ENCODE measurements at places on chromosomes 6 and 20.

- DNase-seq, result peak; percentile 40
These were observed 19.3 kb upstream of the RNGTT start for GRCh38 chr6:88982720-88983119.

GRCh38 chr6:53691667-53692133 is 26.1 kb upstream of the KLHL31 start:
- no peak for DNase-seq

DNA sequence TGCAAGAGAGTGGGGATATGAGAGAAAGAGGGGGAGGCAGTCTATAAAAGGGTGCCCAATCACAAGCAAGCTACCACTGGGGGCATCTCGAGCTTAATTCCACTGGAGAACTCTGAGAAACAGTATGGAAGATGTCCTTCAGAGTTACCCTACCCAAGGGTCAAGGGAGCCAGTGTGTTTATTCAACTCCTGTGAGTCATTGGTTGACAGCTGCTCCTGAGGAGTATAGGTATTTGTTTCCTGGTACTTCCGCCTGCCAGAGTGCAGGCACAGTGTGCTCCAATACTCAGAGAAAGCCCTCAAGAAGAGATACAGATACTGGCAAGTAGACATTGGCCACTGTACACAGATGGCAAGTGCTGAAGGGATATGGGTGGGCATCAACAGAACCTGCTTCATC is 49.5 kb downstream of the ARHGAP40 start:
- no peak for DNase-seq

- no peak for DNase-seq
These were observed 16.7 kb upstream of the MAPRE1 start for GRCh38 chr20:32803092-32803491.

DNA sequence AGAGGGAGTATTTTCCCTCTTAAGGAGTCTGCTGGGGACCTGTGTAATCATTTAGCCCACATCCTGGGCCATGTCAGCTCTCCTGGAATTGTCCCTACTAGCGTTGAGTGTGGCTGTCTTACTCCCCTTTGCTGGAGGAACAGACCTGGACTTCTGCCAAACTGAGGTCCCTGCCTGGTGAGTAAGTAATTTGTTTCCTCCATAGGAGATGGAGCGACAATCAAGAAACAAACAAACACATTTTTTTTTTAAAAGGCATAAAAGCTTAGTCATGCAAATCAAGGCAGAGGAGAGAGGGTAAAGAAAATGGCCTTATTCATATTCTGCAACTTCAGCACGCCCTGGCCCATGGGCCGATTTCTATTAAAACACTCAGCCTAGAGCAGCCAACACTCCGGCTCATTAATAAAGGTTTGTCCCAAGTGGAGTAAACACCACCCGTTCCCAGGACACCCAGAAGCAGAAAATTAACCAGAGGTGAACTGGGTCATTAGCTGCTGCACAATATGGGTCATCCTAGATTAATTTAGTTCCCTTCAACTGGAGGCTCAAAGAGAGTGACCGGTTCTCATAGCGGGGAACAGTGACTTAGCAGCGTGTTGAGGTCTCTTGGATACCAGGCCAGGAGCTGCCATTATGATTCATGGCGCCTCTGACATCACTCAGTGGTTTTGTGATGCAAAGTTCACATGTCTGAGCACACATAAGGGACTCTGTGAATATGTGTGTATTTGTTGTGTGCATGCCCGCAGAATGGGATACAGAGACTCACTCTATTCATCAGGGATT is 165.0 kb upstream of the SULF2 start:
- no peak for DNase-seq

GRCh38 chr20:58017231-58017969 is 211.1 kb downstream of the ANKRD60 start:
- peak; percentile 88 for DNase-seq

GRCh38 chr6:119187596-119187995 is 109.1 kb upstream of the FAM184A start:
- no peak for DNase-seq

DNA sequence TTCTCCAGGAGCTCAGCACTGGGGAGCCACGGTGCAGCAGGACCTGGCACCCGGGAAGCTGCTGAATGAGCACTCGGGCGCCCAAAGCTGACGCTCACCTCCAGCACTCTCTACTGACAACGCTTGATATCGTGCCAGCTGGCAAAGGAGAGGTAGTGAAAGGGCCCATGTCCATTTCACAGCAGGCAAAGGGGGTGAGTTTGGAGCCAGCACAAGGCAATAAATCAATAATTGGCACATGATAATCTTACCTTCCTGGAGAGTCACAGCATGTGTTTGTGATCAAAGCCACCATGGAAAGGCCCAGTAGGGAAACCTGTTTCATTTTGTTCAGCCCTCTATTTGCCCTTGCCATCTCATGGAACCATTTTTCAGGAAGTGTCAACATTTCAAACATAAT is 23.3 kb upstream of the SMIM26 start:
- DNase-seq, result peak; percentile 88

DNA sequence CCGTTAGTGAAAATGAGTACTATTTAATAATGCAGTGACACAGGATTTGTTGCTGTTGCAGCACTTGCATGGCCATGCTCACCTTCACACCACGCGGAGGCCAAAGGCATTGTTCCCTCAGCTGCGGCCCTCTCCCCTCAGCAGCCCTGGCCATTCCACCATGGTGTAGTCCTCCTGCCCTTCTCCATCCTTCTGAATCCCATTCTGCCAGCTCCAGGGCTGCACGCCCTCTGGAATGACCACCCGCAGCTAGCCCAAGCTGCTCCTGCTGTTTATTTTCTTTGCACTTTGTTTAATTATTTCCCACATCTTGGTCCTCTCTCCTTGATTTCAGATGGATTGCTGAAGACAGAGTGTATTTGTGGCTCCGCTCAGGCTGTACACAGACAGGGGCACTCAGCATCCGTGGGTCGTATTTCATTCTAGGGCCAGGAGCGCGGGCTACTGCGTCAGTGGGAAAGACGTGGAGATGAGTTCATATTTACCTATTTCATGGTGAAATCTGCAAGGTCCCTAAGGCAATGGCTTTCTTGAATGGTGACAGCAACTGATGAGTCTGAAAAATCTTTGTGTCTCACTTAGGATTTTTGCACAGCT is 81.4 kb upstream of the DUSP22 start:
- DNase-seq, result no peak

DNA sequence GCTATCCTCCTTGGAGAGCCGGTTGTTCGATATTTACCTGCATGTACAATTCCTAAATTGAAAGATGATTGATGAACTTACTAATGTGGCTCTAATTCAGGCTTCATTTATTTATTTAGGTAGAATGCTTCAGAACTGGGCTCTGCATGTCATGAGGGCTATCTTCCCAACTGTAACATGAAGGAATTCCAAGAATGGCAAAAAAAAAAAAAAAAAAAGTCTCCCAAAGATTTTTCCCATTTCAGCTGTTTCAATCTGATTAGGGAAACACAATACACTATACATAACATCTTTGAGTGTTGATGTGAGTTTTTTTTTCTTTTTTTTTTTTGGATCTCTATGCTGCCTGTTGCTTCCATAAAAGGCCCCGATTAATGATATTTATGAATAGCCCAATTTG is 120.1 kb upstream of the SHLD1 start:
- no peak for DNase-seq

DNA sequence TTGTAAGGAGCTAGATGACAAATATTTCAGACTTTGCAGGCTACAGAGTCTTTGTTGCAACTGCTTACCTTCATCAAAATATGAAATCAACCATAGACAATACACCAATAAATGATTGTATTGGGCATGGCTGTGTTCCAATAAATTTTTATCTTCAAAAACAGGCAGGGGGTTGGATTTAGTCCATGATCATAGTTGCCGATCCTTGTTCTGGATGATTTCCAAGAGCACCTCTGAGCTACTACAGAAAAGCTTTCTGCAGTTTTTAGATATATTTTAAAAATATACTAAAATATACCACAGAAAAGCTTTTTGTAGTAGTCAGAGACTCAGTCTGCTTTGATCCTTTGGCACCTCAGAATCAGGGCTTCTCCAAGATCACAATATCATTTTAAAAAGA is 145.0 kb downstream of the HTR1B start:
- no peak for DNase-seq

GRCh38 chr20:62768551-62769287 is 27.6 kb upstream of the MRGBP start:
- DNase-seq, result peak; percentile 67

DNA sequence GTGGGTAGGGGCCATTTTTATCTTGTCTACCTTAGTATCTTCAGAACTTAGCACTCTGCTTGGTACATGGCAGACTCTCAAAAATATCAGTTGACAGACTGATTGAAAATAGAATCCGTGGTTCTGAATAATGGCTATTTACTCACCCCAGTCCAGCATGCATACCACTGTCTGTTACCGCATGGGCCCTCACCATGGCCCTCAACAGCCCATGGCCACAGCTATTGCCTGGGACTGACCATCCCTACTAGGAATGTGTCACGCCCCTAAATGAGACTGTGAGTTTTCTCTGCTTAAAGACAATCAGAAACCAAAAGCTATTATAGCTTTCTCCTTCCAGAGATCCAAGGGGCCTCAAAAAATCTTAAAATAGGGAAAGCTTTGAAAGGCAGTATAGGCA is 207.7 kb downstream of the ATXN1 start:
- no peak for DNase-seq

GRCh38 chr6:165047952-165048351 is 261.5 kb downstream of the C6orf118 start:
- DNase-seq, result no peak

DNA sequence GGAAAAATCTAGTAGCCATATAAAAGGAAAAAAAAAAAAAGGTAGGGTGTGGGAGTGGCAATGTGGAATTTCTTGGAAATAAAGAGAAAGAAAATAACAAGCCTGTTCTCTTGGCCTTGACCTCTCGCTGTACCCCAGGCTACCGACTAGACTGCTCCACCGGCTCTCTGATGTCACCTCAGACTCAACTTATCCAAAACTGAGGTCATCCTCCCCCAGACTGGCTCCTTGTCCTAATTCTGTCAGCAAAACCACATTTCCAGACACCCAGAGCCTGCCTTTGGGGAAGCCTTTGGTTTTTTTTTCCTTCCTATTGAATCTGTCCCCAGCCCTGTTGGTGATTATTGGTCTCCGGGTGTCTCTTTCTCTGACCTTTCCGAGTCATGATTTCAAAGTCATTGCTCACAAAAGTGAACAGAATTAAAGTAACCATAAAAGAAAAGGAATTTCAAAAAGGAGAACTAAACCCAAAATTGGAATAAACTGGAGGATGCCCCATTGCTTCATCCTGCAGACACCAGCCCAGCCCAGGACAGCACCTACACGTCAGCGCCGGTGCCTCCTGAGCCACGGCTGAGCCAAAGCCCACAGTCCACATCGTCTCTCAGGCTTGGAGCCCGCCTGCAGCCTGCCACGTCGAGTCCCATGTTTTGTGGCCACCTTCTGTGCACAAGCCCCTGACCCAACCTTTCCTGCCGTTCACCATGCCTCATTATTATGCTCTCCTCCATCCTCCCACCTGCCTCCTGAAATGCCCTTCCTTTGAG is 170.7 kb downstream of the MYLK4 start:
- DNase-seq, result no peak

Measured in mucosa of gallbladder (tissue), 1 donor.